ENCODE measurements at places on chromosomes 7 and 10.
A peak's percentile ranks its signal among the peaks of the same experiment; 100 is the strongest.

DNA sequence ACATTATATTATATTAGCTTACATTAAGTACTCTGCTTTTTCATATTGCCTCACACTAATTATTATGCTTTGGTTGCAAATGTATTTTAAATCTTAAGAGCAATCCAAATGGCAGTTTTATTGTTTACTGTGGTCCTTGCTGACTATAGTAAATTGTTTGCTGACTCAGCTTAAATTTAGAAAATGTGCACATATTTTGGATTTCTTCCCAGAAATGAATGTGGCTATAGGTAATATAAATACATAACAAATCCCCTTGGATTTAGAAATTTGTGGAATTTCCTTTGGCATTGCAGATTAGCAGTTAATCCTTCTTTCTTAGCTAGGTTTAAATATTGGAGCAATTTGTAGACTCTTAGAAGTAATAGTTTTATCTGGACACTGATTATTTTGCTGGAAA, 565.8 kb downstream of the NRG3 start:
- ATAC-seq = no peak

GRCh38 chr7:98215561-98216495, 4.6 kb downstream of the BHLHA15 start:
- no peak for ATAC-seq

- peak; percentile 23 for ATAC-seq
These were observed 157.0 kb upstream of the SVIL start for GRCh38 chr10:29791773-29792172.

- no peak for ATAC-seq
These were observed 107.0 kb downstream of the GNAI1 start for GRCh38 chr7:80241671-80242070.

GRCh38 chr7:23207021-23207420, 25.2 kb downstream of the NUP42 start:
- ATAC-seq = no peak
